ENCODE measurements at places on chromosomes 6 and 20.

- DNase-seq = no peak
These were observed 537 bp downstream of the CSTF1 start for GRCh38 chr20:56392881-56393482.

- DNase-seq = no peak
These were observed 147.0 kb downstream of the TBC1D32 start for GRCh38 chr6:121187200-121187832.

DNA sequence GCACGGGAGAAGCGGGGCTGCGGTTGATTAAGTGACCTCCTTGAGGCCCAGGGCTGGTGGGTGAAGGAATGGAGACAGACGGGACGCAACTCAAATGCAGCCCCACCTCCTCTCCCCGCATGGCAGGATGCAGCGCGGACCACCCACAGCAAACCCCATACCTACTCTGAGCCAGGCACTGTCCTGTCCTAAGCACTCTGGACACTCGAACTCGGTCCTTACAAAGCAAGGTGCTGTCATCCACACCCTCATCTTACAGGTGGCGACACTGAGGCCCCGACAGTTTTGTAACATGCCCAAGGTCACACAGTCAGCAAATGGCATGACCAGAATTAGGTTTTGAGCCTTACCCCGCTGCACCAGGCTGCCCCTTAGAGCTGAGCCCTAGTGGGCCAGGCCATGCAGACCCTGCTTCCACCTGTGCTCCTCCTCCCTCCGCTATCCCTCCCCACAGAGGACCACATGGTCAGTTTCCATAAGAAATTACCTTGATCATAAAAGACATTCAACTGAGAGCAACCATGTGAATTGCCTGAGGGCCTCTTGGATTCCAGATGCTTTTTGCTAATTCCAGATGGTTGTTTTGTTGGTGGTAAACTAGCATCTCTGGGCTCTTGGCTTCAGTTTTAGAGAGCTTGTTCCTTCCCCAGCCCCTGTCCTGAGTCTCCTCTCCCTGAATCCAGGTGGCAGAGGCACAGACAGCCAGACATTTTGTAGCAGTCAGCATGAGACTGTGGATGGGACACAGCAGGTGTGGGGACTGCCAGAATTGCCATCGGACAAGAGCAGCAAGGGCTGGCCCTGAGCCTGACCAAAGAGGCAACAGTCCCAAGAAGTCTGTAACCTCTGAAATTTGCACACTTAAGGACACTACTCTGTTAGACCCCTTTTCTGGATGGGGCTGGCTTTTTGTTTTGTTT lies 171.9 kb upstream of the PMEPA1 start:
- no peak for DNase-seq

- DNase-seq = no peak
These were observed 29.0 kb downstream of the SLC12A5 start for GRCh38 chr20:46057856-46058598.

DNA sequence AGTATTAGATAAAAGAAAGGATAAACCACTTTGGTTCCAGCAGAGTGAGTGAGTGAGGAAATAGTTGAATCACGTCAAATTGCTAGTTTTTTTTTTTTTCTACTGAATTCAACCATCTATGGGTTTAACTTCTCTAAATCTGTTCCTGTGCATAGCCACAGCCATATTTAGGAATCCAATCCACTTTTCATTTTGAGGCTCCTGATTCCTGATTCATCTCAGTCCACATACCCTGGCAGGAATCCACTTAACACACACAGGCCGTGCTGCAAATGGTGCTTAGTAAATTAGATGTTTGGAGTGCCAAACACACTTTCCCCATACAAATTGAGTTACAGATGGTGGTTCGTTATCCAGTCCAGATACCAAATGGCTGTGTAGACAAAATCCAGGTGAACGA lies 220.3 kb downstream of the ALDH8A1 start:
- no peak for DNase-seq

DNA sequence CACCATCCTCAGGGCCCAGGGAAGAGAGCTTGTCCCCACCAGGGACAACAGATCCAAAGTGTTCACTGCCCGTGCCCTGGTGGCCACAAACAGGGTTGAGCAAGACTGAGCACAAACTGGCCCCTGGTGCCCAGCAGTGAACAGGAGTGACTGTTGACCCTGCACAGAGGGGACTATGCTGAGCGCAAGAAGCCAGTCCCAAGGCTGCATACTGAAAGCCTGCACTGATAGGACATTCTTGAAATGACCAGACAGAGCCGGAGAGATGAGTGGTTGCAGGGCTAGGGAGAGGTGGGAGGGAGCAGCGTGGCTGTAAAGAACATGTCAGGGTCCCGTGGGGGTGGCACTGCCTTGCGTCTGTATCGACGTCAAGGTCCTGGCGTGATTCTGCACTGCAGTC lies 2.9 kb upstream of the FNDC11 start:
- DNase-seq = no peak

DNA sequence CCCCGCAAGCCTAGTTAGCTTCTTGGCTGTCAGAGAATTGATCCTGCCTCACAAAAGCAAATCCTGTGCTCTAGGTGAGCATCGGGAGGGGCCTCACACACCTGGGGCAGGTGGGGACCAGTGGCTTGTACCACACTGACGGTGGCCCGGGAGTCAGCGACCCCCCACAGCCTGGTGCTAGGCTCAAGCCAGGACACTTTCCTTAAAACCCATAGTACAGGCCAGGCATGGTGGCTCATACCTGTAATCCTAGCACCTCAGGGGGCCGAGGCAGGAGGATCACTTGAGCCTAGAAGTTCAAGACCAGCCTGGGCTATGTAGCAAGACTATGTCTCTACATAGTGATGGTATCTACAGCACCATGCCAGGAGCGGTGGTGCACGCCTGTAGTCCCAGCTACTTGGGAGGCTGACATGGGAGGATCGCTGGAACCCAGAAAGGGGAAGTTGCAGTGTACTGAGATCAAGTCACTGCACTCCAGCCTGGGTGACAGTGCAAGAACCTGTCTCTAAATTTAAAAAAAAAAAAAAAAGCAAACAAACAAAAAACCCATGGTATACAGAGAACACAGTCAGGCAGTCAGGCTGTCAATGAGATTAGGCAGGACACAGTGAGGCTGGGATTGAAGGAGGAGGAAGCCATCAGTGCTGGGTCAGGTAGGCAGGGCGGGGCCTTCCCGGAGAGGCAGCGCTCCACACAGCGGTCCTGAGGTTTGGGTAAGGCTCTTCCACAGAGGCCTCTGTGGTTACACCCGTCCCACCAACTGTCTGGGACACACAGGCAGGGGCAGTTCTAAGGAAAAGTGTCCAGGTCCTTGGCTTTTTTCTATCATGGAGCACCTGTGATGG lies 41.3 kb downstream of the SYNJ2 start:
- no peak for DNase-seq
